ENCODE measurements at places on chromosomes 4 and X.

DNA sequence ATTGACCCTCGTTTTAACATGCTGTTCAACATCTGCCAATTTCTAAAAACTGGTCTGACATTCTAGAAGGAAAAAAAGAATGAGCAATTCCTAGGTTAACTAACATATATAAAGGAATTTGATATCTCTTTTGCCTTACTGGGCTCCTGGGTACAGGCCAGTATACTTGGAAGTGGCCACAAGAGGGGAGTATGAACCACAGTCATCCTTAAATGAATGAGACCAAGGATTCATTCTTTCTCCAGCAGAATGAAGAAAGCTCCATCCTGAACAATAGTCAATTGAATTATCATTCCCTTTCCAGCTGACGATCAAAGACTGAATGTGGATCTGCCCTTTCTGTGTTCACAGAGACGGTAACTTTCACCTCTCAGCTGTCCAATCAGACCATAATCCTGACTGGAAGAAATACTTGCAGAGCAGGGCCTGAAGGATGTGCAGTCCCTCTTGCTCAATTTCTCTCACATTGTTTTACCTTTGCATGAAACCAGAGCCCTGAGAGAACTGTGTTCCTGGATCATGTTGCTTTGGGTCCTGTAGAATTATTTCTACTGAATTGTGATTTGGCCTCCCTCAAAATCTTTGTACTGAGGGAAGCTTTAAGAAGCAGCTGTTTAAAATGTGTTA lies 14.8 kb upstream of the SPARCL1 start:
- DNase-seq: peak; percentile 65
- peaks cover 9% of the 10 kb centered on the region for H3K4me1 ChIP-seq
- H3K36me3 ChIP-seq: no peaks in the 10 kb centered on the region
- peak overlapping the region; percentile 32 for H3K27ac ChIP-seq

DNA sequence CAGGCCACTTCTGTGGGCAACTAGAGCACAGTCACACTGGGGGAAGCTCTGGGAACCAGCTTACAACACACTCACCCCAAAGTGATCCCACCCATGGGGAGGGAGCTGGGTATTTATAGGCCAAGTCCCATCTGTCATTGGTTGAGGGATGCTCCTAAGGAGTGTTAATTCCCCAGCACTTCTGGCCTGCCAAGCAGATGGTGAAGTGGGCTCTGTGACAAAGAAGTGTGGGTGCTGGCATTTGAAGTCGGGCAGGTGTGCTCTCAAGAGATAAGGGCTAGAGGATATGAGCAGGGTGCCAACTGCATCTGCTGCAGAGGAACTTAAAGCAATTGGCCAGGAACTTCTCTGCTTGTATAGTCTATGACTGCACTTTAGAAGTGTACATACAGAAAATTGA lies 30.9 kb downstream of the PTCHD1 start:
- H3K36me3 ChIP-seq: no peaks in the 10 kb centered on the region
- H3K27ac ChIP-seq: no peak overlapping the region
- H3K4me1 ChIP-seq: no peaks in the 10 kb centered on the region
- no peaks in the 10 kb centered on the region for H3K27me3 ChIP-seq

DNA sequence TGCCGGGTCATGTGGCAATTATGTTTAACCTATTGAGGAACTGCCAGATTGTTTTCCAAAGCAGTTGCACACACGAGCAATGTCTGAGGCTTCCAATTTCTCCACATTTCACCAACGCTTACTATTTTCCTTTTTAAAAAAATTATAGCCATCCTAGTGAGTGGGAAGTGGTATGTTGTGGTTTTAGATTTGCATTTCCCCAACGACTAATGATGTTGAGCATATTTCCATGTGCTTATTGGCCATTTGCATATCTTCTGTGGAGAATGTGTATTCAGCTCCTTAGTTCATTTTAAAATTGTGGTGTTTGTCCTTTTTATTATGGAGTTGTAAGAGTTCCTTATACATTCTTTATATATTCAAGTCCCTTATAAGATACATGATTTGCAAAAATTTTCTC lies 60.2 kb downstream of the MTMR1 start:
- H3K27ac ChIP-seq: no peak overlapping the region
- H3K36me3 ChIP-seq: no peaks in the 10 kb centered on the region
- H3K4me1 ChIP-seq: no peaks in the 10 kb centered on the region
- H3K4me3 ChIP-seq: no peak overlapping the region
- no peaks in the 10 kb centered on the region for H3K27me3 ChIP-seq

DNA sequence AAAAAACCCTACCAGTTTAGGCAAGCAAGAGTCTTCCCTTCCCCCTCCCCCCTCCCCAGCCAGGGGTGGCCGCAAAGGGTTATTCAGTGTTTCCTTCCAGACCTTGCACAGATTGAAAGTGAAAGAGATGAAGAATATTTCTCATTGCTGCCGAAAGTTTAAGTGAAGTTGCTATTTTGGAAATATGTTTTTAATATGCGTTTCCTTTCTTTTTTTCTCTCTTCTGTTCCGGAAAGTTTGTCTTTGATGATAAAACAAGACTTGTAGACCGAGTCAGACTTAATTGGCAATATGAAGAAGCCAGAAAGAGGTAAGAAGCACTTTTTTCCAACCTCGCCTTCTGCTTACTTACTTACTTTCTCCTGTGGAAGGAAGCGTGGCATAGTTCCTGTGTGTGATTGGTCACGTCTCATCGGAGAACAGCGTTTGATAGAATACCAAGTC lies 58.5 kb upstream of the CLCN4 start:
- H3K4me1 ChIP-seq: no peaks in the 10 kb centered on the region
- DNase-seq: no peak
- no peaks in the 10 kb centered on the region for H3K27me3 ChIP-seq
- no peaks in the 10 kb centered on the region for H3K36me3 ChIP-seq
- H3K4me3 ChIP-seq: no peak overlapping the region

DNA sequence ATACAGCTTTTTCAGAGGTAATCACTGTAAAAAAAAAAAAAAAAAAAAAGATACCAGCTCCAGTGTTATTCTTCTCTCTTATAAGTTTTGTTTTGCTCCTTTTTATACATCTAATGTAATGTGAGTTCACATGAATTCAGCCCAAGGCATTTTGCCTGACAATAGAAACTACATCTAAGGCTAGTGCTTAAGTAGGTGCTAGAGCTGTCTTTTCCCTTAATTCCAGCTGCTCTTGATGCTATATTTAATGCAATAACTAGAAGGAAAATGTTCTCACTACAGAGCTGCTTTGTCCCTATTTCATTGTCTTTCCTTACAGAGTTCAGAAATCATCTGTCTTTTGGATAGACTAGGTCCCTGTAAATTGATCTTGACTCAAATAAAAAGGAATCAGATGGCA lies 150.1 kb downstream of the NAA11 start:
- H3K36me3 ChIP-seq: no peaks in the 10 kb centered on the region
- no peaks in the 10 kb centered on the region for H3K27me3 ChIP-seq

- no peak for DNase-seq
- no peaks in the 10 kb centered on the region for H3K36me3 ChIP-seq
- no peak overlapping the region for H3K4me3 ChIP-seq
- H3K4me1 ChIP-seq: peaks cover 21% of the 10 kb centered on the region
Observed at GRCh38 chr4:54238389-54238788, 9.3 kb downstream of the PDGFRA start.

DNA sequence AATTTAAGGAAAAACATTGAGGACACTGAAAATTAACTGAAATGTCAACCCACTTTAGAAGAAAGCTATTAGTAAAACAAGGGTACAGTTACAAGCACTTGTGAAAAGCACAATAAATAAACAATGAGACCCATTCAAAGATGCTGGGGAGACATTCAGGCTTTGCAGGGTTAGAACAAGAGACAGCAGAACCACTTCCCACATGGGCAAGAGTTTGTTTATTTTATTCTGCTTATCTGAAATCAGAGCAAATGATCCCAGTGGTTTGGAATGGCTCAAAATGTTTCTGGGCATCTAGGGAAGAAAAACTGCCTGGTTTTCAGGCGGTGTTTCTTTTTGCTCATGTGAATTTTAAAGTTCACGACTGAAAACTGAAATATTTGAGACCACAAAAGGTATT lies 42.4 kb downstream of the PPP3CA start:
- no peaks in the 10 kb centered on the region for H3K27me3 ChIP-seq
- H3K36me3 ChIP-seq: no peaks in the 10 kb centered on the region
- no peak overlapping the region for H3K4me3 ChIP-seq
- H3K4me1 ChIP-seq: peaks cover 48% of the 10 kb centered on the region
- no peak overlapping the region for H3K27ac ChIP-seq

- H3K4me1 ChIP-seq: peaks cover 10% of the 10 kb centered on the region
- H3K27me3 ChIP-seq: no peaks in the 10 kb centered on the region
- H3K36me3 ChIP-seq: no peaks in the 10 kb centered on the region
- H3K27ac ChIP-seq: no peak overlapping the region
Observed at GRCh38 chrX:13001961-13002671, 27.2 kb downstream of the TMSB4X start.

GRCh38 chr4:11261066-11261850 lies 167.4 kb downstream of the HS3ST1 start:
- H3K4me3 ChIP-seq: no peak overlapping the region
- no peak overlapping the region for H3K27ac ChIP-seq

GRCh38 chrX:48636301-48636700 lies 39.0 kb downstream of the WDR13 start:
- H3K4me3 ChIP-seq: no peak overlapping the region
- H3K4me1 ChIP-seq: no peaks in the 10 kb centered on the region
- H3K27me3 ChIP-seq: no peaks in the 10 kb centered on the region
